NCI-H1105 (cell line): ENCODE measurements at places on chromosomes 3 and 15.
A peak's percentile ranks its signal among the peaks of the same experiment; 100 is the strongest.

DNA sequence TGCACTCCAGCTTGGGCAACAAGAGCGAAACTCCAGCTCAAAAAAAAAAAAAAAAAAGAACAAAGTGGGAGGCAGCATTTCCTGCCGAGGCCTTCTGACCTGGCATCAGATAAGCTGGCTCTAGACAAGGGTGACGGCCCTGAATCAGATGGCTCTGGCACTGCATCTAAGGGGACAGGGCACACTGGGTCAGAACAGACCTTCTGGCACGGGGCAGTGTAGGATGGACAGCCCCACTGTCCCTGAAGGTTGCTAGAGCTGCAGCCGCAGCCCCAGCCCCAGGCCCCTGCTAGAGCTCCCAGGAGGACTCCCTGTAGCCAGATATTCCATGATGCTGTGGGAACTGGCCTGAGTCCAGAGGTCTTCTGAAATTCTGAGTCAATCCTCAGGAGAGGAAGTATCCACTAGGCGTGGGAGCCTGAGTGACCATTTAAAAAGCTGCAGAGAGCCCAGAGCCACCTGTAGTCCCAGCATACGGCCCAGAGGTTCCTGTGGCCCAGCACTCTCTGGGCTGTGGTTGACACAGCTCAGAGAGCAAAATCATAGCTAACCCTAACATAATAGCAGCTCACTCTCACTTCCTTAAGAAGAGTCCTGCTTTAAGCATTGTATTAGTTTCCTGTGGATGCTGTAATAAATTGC lies 69.2 kb upstream of the MFGE8 start:
- no peak for DNase-seq

DNA sequence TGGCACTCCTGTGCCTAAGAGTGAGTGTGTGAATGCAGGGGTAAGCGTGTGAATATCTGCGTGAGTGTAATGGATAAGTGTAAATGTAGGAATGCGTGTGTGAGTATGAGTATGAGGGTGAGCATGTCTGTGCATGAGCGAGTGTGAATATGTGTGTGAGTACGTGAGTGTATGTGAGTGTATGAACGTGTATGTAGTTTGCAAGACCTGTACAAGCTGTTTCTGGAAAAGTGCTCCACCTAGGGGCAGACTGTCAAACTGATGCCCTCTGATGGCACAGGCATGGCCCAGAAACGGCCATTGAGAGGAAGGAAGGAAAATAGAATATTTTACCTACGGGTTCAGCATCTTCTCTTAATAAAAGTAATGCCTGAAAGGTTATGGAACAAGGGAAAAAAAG lies 24.4 kb upstream of the FRMD4B start:
- DNase-seq = no peak

GRCh38 chr3:69751074-69751476 lies 11.8 kb downstream of the MITF start:
- DNase-seq = no peak

- peak; percentile 50 for DNase-seq
Measured at GRCh38 chr15:78685159-78685921, 44.3 kb upstream of the CHRNB4 start.

GRCh38 chr15:65204236-65204930 lies 6.9 kb downstream of the CILP start:
- no peak for DNase-seq

GRCh38 chr3:155596615-155597014 lies 148.3 kb downstream of the PLCH1 start:
- DNase-seq = no peak

- no peak for DNase-seq
Measured at GRCh38 chr15:38795471-38796245, 231.0 kb upstream of the RASGRP1 start.

- DNase-seq = no peak
Measured at GRCh38 chr3:196149831-196150301, 61.3 kb downstream of the ZDHHC19 start.

GRCh38 chr3:170354760-170355159 lies 2.8 kb upstream of the SKIL start:
- no peak for DNase-seq

GRCh38 chr3:122969585-122970469 lies 57.7 kb downstream of the SEMA5B start:
- DNase-seq = no peak
